ENCODE measurements at places on chromosomes 2 and 18. TPM values are rescaled to one million over a fixed set of nuclear protein-coding genes. Genes with fewer than 3 reads are reported as not detected.

DNA sequence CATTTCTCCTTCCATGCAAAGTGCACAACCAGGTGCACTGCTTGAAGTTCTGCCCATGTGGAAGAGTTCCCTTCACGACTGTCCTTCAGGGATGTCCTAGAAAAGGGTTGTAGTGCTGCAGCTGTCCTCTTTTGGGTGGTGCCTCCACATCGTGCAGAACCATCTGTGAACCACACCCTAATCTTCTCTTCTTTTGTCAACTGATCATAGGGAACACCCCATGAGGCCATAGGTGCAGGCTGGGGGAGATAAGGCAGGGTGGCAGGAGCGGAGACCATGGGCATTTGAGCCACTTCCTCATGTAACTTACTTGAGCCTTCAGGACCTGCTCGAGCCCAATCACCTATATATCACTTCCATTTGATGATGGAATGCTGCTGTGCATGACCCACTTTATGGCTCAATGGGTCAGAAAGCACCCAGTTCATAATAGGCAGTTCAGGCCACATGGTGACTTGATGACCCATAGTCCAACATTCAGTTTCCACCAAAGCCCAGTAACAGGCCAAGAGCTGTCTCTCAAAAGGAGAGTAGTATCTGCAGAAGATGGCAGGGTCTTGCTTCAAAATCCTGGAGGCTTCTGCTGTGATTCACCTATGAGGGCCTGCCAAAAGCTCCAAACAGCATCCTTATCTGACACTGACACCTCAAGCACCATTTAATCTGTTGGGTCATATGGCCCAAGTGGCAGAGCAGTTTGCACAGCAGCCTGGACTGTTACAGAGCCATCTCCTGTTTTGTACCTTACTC is 84.7 kb upstream of the CYRIA start:
- DNase-seq, result no peak

DNA sequence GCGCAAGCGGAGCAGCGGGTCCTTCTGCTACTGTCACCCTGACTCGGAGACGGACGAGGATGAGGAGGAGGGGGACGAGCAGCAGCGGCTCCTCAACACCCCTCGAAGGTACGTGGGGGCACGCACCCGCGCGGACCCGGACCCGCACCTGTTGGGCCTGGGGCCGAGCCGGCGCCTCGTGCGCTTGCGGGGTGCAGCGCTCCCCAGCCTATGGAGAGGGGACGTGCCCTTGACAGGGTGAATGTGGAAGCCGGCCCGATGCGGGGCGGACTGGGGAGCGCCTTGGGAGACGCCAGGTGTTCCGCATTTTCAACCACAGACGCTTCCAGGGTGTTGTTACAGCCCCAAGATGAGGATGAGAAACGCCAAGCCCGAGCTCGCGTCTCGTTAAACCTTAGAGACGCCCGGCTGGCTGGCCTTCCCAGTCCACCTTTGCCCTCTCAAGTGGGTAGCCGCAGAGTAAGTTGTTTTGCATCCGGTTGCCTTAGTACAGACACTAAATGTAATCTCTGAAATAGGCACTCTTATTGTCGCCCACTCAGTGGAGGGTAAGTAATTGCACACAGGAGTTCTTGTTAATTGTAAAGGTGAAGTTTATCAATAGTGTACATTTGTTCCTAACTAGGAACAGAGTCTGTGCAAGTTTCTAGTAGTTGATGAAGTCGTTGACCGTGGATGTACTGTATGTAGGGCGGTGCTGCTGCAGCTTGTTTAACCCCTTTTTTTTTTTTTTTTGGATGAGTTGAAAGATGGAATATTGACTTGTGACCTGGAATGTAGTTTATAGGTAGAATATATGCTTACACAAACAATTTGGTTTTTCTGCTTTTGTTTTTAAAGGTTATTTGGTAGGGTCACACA is 815 bp downstream of the GMCL1 start:
- peak; percentile 15 for DNase-seq

- no peak for DNase-seq
Observed at GRCh38 chr2:24830351-24830750, 37.1 kb downstream of the CENPO start.

- no peak for DNase-seq
Observed at GRCh38 chr18:44516450-44516849, 164.2 kb upstream of the SETBP1 start.

The FAM124B gene
- total RNA-seq, result not detected

The ATP6V1B1 gene
- not detected for total RNA-seq

DNA sequence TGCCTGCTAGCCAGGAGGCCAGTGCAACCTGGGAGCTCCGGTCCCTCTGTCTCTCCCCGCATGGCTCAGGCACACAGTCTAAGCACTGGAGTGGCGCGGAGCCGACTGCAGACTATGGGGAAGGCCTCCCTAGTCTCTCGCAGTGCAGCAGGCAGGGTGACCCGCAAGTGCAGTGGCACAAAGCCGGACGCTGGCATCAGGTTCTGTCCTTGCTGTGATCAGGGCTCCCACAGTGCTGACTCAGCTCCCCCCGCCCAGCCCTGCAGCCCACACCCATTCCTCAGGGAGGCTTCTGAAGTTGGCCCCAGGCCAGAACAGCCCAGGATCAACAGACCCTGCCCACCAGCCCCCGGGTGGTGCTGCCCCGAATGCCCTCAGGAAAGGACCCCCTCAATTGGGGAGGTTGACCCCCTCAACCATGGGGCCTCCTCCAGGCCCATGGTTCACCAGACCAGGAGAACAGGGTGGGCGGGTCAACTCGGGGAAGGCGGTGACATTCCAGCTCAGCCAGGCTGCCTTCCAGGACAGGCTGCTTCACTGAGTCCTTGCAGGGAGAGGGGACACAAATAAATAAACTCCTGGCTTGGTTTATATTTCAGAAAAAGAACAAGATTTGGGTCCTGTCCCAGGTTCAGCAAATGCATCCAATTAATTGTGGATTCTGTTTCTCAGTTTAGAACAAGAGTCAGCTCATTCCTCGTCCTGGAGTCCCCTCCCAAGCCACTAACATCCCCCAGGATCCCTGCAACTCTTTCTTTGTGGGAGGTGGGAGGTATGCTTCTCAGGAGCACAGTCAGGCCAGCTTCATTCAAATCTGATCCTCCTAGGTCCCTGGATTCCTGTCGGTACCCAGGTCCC is 12.2 kb downstream of the BIN1 start:
- DNase-seq, result no peak

GRCh38 chr2:190695739-190696138 is 46.9 kb downstream of the NAB1 start:
- no peak for DNase-seq

- no peak for DNase-seq
Observed at GRCh38 chr2:127138281-127138680, 31.3 kb upstream of the BIN1 start.

The SLC5A7 gene
- total RNA-seq, result 1.8 TPM

DNA sequence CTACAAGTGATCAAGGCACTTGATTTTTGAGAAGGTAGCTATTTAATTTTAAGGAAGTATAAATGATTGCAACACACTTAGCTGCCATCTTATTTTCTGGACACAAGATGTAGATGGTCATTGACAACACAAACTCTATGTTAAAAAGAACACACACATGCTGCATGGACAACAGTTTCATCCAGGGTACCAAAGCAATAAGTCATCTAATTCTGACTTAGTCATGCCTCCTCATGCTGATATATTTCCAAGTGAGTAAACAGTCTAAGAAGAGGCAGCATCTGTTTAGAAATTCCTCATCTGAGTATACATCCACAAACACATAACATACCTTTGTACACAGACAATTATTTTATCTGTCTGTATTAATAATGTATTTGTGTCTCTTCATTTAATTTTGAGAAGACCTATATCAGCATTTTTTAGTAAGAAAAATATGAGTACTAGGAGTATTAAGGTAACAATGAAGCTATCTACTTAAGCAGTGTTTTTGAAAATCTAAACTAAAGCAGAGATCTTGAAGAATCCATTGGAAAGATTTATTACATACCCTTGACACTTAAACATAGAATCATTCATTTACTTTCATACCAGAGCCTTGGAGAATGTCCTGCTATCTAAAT is 84.9 kb downstream of the SCN1A start:
- no peak for DNase-seq

The NOSTRIN gene
- 4.0 TPM for total RNA-seq

DNA sequence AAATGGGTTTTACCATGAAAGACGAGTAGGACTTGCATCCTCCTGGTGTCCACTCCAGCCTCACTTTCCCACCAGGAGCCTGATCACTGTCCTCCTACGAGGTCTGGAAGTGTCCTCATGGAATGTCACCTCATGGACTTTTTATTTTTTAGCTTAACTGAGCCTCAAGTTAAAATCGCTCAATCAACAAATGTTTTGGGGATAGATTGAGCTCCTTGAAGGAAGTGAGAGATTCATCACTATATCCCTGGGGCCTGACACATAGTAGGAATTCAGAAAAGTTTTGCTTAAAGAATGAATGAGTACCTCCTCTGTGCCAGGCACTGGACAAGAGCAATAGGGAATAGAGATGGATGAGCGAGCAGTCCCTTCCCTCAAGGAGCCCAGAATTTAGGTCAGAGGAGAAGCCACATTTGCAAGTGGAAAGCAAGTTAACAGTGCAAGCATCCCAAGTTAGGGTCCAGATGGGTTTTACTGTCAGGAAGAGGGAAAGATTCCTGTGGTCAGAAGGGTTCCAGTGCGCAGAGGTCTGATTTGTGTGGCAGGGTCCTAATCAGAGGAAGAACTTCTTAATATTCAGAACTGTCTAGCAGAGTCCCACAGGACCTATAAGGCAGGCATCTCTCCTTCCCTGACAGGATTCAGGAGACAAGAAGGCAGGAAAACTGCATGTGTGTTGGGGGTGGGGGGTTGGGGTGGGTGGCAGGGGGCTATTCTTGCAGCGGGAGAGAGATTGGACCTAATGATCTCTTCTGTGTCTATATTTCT is 67.0 kb downstream of the MYCN start:
- DNase-seq, result no peak

- no peak for DNase-seq
Observed at GRCh38 chr2:127086990-127087790, 19.8 kb downstream of the BIN1 start.

DNA sequence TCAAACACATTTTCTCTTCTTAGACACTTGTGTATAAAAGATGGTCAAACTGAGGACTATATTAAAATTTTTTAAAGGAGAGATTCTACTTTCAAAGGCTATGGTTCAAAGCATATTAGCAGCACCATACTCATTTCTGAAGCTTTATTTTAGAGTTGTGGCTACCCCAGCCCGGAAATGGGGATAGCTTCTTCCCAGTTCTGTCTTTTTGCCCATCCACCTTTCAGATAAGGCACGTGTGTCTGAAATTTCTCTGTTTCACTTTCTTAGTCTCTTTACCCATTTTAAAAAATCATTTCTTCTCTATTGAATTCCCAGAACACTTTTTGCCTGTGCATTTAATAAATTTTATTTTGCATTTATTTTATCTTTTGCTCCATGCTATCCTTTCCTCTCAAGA is 431.5 kb downstream of the RNF144A start:
- DNase-seq, result no peak

The DNAJC5G gene
- total RNA-seq, result not detected

- no peak for DNase-seq
Observed at GRCh38 chr2:43896906-43897305, 58.1 kb downstream of the ABCG8 start.

GRCh38 chr2:133561045-133561852 is 7.0 kb downstream of the NCKAP5 start:
- DNase-seq, result no peak

The KCNK3 gene
- 1.2 TPM for total RNA-seq

DNA sequence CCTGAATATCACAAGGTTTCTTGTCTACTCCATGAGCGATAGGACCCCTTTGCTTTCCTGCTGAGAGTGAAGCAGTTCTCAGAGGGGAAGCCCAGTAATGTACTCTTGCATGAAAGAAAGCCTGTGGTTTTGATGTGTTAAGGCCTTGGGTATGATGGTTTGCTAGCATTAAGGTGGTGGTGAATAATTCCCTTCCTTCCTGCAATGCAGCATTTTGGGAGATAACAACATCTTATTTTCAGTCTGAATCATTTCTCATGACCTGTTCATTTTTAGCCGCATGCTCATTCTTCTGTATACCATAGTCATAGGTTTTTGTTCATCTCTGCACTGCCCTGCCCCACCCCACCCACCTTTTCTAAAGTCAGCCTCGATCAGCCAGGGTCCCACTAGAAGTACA is 66.2 kb downstream of the HNMT start:
- no peak for DNase-seq

DNA sequence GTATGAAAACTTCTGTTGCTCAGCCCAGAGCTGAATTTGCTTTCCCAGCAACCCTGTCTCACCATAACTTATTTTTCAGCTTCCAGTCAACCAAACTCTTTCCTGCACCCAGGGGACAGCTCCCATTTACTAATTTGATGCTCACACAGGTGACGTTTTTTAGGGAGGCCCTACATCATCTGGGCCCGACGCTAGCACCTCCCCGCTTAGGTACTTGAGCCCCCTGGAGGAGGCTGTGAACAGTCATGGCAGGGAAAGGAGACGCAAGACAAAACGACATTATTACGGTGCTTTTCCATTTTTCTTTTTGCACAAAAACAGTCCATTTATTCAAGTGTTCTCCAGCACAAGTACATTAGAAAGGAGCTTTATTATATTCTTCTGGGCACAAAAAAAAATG is 59.2 kb upstream of the POMC start:
- no peak for DNase-seq

DNA sequence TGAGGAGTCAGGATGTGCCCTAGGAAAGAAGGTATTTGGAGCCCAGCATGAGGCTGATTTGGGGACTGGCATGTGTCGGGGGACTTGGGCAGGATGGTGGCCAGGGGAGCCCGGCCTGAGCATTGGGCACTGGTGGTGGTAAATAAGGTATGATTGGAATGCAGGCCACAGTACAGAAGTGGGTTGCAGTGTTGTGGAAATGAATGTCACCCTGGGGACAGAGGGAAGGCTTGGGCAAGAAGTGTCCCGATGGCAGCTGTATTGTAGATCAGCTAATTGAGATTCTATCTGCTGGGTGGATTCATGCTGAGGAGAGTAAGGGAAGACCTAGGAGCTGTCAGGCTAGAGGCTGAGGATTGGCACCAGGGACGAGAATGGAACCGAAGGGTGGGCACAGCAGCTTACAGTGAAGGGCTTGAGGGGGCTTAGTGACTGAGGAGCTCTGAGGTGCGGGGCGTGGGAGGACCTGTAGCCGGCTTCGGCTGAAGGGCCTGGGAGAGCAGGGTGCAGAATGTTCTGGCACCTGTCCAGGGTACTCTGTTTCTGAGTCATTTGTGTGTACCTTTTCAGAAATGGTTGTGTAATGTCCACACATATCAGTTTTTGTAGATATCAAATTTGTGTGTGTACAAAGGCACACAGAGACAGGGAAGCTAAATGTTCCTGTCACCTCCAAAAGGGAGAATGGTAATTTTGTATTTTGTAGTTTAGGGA is 170.2 kb downstream of the PRKCE start:
- no peak for DNase-seq

- DNase-seq, result no peak
Observed at GRCh38 chr18:56738184-56738583, 87.0 kb downstream of the WDR7 start.

GRCh38 chr2:19361325-19361990 is 3.0 kb upstream of the OSR1 start:
- no peak for DNase-seq

DNA sequence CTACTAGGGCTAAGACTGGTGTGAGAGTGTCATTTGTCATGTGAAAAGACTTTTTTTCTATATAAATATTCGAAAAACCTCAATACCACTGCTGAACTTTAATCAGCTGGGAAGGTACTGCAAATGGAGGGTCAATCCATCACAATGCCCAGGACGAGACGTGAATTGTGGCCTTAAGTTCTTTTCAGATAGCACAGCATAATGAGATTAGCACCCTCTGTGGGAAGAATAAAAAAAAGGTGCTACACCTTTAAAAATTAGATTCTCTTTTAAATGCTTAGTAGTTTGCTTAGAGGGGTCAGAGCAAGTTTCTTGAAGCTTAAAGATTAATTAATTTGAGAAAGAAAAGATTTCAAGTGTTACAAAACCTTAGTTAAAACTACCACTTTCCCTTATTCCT is 5.6 kb downstream of the LRRTM1 start:
- no peak for DNase-seq

The SOX11 gene
- total RNA-seq, result 154 TPM

Data from progenitor cell of endocrine pancreas (in vitro differentiated cells).